Cortex of kidney (tissue), 1 donor: ENCODE measurements at places on chromosomes 1 and 21.

- DNase-seq, result no peak
Observed at GRCh38 chr1:86852289-86852688, 61.6 kb downstream of the SELENOF start.

- no peak for DNase-seq
Observed at GRCh38 chr1:19481826-19482398, 3.4 kb downstream of the CAPZB start.

GRCh38 chr1:224457782-224458144, 23.2 kb upstream of the WDR26 start:
- no peak for DNase-seq

- no peak for DNase-seq
Observed at GRCh38 chr1:178283409-178283808, 189.5 kb downstream of the RASAL2 start.

DNA sequence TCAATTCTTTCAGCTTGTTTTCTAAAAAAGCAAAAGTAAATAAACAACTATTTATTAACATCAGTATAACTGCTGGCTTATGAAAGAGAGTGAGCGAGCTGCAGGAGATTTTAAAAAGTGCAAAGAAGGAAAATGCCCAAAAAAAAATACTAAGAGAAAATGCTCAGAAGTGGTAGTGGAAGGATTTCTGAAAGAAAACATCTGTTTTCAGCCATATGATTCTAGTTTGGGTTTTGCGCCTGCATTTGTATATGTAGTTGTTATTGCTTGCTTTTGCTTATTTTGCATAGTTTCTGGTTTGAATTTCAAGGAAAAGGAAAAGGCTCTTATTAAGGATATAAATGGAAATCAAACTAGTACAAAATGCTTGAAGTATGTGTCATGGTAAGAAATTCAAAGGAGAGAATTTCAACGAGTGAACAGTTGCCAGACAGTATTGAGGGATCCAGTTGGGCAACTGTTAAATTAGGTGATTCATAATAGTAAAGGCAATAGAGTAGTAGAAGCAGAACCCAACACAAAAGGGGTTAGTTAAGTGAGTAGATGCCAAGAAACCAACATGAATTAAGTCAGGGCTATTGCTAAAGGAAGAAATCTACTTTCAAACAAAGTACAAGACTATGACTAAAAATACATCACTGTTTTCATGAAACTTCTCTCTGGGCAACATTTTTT, 1.2 kb downstream of the GBP5 start:
- DNase-seq, result no peak

GRCh38 chr1:5514527-5515183, 477.6 kb downstream of the NPHP4 start:
- no peak for DNase-seq

DNA sequence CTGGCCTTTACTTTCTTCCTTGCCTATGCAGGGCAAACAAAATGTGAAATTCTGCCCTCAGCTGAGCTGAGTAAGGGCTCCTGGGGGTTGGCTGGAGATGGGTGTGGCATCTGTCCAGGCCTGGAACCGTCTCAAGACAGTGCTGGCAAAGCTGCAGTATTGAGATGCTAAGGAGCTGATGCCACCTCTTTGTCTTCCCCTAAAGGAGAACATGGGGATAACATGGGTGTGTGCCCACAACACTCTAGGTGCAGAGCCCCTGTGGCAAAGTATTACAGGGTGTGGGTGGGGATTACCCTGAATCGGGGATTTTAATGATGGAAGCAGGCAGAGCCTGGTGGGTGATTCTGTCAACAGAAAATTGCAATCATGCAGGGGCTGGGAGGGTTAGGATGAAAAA, 2.5 kb upstream of the ST3GAL3 start:
- no peak for DNase-seq

DNA sequence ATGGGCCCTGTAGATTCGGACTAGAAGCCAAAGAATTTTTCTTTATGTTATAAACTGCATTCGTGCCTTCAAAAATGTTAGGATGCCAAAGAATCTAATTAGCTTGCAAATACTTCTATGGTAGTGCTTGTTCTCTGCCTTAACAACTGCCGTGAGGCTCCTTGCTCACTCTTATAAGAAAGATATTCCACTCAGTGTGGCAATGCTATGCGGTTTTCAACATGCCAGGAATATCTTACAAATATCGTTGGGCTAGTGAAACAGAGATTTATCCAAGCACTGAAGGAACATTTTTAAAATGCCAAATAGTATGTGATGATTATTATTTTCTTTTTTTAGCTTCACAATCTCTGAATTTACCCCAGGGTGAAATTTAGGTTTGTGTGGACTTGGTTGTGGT, 198.2 kb downstream of the GREM2 start:
- DNase-seq, result no peak

GRCh38 chr1:71706029-71706671, 576.2 kb downstream of the NEGR1 start:
- DNase-seq, result no peak

DNA sequence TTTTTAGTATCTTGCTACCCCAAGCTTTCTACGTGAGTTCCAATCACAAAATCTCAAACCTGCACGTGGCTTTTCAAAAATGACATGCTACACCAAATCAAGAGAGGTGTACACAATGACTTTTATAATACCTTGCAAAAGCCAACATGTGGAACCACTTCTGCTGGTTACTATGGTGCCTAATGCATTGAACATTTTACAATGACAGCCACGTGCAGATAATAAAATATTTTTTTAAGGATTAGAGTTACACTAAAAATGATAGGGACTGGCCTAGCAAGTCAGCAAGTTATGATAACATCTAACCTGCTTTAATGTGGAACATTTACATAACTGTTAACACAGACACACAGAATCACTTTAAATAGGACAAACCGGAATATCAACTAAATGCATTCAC, 30.2 kb downstream of the EYA3 start:
- DNase-seq, result no peak

- no peak for DNase-seq
Observed at GRCh38 chr1:193589597-193590040, 403.2 kb upstream of the B3GALT2 start.
